ENCODE measurements at places on chromosomes 12 and 14.

- ATAC-seq = no peak
Observed at GRCh38 chr14:85417396-85417795, 112.5 kb upstream of the FLRT2 start.

GRCh38 chr14:95226801-95227200, 69.5 kb upstream of the DICER1 start:
- ATAC-seq = no peak

- no peak for ATAC-seq
Observed at GRCh38 chr12:77601069-77601468, 229.6 kb upstream of the NAV3 start.

DNA sequence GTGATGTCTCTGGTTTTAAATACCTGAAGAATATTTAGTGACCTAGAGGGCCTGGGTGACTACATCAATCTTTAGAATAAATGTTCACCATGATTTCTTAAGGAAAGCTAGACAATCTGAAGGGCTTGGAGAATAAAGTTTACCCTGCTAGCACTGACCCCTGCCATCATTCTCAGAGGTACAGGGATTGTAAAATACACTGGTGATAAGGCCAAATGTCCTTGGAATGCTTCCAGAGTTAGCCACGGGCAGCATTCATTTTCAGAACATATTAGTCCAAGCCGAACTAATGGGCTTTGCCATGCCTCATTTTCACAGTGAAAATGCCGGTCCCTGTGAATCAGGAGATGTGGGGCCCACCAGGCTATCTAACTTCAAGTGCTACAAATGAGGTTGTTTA, 1381.7 kb upstream of the SEL1L start:
- ATAC-seq = no peak

DNA sequence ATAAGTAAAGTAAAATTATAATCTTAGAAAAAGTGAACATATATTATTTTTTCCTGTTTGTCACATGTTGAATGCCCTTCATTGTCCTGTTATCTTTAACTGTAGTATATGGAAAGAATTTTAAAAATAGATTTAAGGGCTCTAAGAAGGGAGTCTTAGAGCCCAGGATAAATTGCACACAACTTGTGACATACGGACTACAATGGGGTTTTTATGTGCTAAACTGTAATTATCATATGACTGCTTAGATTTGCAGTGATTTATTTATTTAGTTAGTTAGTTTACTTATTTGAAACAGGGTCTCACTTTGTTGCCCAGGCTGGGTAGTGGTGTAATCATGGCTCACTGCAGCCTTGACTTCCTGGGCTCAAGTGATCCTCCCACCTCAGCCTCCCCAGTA, 187.8 kb upstream of the HMGA2 start:
- ATAC-seq = no peak

DNA sequence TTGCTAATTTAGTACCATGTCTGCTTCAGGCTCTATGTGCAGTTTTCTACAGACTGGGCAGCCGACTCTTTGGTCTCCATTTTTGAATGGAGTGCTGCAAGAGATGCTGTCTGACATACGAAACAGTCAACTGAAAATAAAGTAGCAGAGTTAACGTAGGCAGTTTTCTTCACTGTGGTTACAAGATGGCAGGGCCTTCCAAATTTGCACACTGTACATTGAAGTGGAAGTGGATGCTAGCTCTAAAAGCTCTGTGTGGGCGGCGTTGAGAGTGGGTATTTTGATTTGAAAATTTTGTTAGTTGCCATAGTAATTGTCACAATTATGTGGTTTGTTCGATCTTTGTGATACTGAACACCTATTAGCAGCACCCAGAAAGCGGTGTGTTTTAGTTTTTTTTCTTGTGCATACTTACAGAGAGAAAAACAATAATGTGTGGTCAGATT, 154.9 kb upstream of the ATP2B1 start:
- peak; percentile 88 for ATAC-seq

DNA sequence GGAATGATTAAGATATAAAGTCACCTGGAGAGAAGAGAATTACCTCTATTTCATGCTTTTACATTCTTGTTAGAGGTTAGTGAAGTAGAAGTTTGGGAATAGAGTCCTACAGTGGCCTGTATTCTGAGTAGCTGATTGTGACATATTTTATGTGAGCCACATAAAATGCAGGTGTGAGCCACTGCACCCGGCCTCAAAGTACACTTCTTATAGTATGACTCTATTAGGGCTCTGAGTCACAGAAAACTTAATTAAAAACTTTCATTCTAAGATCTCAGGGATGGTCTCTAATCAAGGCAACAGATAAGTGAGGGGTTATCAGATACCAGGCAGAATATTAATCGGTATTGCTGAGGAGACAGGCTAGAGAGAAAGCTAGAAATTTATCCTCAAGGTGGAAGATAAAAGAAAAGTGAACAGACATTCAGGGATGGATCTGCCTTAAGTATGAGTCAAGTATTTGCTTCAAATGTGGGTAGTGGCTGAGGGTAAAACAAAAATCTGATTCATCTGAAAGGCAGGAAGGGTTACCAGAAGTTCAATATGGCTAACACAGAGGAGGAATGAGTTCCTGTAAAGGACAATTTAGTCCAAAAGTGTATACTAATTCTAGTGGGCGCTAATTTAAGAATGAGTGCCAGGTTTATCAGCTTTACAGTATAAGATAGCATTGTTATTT, 5.5 kb upstream of the G2E3 start:
- no peak for ATAC-seq

DNA sequence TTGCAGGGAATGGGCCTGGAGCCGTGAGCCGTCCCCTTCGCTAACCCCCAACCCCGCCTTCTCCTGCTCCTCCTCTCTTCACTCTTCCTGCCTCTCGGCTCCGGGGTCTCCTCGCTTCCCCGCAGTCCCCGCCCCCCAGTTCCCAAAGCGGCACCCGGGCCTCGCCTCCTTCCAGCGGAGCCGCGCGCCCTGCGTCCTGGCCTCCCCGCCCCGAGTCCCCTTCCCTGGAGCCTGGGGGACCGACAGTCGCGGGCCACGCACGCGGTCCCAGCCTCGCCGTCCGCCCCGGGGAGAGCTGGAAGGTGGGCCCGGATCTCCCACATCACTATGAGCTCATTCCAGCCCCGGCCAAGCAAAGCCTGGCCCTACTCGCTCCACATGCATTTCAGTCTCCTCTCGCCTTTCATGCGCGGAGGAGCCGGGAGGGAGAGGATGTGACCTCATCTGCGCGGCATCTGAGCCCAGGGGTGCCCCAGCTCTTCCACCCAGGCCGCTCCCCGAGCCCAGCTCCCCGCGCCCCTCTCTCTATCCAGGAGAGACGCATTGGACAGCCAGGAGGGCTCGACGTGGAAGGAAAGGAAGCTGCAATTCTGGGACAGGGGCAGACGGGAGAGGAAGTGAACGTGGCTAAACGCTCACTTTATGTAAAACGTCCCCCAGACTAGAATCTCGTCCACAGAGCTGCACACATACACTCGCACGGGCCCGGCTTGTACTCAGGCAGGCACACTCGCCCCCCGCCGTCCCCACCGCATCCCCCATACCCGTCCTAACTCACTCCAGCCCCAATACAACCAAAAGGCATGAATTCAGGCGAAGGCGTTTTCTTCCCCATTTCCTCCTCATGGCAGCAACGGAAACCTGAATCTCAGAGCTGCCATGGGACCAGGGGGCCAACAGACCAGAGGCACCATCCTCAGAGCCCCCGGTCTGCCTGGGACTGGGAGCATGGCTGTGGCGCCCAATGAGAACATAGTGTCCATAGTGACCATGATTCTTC, 108.7 kb upstream of the CCND2 start:
- peak; percentile 88 for ATAC-seq

DNA sequence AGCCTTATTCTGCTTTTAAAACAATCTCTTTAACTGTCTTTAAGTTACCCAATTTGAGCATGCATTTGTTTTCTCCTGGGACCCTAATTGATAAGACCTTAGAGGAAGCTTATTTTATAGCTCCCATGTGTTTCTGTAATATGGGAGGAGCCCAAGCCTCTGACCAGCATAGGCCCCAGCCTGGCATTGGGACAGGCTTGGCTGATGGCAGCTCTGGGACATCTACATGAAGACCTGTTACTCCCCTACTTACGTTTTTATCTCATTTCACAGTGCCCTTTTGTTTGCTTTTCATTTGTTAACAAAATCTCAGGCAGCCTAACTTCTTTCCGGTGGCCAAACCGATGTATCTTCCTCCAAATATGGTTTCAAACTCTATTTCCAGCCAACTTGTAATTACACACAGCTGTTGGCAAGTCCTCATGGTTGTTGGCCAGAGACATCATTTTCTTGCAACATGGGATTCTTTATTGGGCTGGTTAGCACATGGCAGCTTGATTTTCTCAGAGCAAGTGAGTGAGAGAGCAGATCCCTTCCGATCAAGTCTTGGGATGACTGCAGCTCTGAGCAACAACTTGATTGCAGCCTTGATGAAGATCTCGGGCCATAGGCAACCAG, 1117.5 kb downstream of the AACS start:
- ATAC-seq = no peak

DNA sequence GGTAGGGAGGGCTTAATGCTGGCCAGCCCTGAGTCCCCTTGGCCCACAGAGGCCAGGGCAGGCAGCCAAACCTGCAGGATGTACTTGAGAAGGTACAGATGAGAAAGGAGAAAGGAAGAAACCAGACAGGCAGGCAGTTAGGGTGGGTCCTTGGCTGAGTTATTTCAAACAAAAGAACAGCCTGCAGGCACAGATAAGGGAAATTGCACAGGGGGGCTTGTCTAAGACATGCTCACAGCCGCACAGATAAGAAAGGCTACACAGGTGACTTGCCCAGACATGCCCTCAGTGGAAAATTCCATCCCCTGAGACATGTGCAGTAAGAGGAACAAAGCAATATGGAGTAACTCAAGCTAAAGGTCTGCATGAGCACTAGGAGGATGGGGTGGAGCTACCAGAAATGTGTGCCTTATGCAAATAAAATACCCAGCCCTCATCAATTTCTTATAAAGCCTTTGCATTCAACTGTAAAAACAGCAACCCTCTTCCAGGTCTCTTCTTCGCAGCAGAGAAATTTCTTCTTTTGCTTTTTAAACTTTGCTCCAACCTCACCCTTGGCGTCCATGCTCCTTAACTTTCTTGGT, 158.2 kb upstream of the RGS6 start:
- no peak for ATAC-seq

- ATAC-seq = no peak
Observed at GRCh38 chr12:58364389-58365086, 423.2 kb downstream of the ATP23 start.

GRCh38 chr12:117857632-117858612, 110.9 kb downstream of the KSR2 start:
- no peak for ATAC-seq

- no peak for ATAC-seq
Observed at GRCh38 chr12:19741132-19741489, 301.8 kb downstream of the AEBP2 start.

DNA sequence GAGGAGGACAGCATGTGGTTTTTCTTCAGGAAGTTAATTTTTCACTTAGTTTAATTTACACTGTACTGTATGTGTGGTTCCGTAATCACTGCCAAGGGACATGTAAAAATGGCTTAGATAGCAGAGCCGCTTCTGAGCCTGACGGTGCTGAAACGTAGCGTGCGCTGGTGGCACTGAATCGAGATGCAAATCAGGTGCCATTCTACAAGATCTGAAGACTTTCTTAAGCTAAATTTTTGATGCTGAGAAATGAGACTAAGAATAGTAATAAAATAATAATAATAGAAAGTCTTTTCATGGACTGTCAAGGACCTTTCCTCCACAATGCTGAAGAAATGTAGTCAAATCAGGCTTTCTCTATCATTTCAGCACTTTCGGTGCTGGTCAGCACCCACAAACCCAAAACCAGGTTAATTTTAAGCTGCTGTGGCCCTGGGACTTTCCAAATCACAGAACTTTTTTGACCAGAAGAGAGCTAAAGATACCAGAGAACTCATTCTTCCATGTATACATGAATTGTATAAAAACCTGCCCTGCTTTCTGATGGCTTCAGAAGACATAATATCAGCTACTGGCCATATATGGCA, 183.3 kb upstream of the LMO3 start:
- no peak for ATAC-seq

DNA sequence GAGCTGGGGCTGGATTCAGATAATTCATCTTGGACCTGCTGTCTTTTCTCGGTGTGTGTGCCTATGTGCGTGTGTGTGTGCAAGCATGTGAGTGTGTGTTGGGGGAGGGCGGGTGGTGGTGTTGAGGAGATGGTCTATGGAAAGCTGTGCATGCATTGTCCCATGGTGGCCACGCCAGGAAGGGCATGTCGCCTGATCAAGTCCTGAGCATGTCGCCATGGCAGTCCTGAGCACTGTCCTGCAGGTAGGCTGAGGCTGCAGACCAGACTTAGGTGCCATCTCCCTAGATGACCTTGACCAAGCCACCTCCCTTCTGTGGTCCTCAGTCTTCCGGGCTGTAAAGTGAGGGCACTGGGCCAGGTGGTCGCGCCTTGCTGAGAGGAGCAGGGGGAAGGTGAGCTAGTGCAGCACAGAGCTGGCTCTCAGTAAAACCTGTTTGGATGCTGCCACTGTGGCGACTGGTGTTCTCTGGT, 81.4 kb downstream of the PAPOLA start:
- ATAC-seq = peak; percentile 26

DNA sequence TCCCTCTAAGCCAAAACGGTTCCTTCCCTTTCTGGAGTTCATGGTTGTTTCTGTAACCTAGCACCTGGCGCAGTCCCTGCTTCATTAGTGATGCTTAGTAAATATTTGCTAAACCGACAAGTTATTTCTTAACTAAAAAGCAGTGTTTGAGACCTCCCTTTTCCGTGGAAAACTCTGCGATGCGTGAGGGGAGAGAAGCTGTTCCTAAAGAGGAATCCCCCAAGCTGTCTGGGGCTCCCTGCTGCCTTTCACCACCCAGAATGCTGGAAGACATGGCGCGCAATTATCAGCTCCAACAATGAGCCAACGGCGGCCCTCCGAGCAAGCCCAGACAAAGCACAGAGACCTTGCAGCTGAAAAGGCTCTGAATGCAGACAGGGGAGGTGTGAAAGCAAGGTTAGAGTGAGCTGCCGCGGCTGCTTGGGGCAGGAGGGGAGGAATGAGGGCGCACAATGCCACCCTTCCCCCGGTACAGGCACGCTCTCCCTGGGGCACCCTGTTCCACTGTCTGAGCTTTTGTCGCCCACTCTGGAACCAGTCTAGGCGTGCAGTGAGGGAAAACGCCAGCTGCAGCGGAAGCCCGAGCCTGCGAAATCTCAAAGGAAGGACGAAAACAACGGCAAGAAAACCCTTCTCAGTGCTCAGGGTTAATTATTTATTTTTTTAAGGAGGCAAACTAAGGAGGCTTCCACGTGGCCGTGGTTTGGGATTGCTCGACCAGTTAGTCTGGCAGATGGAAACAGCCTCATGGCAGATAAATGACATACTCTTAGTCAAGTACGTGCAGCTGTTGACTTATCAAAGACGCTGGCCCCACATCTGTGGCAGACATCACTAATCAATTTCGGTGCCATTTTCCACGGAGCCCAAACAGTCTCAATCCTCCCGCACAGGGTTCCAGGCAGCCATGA, 66.3 kb downstream of the RBM19 start:
- ATAC-seq = no peak

GRCh38 chr14:73173092-73173735, 36.9 kb downstream of the PSEN1 start:
- ATAC-seq = no peak

- no peak for ATAC-seq
Observed at GRCh38 chr12:21659383-21659782, 1.7 kb upstream of the LDHB start.

Data from stimulated activated memory B cell treated with anti-CD40 and anti-IgM and Interleukin-4, amounts not matched to agents 10 μg/mL and 1 μg/mL and 100 μg/mL, for 72 hours (primary cell).